ENCODE measurements at places on chromosomes 1 and 21.

GRCh38 chr1:10509809-10510509 lies 35.2 kb downstream of the PEX14 start:
- DNase-seq: no peak

GRCh38 chr21:41601573-41602368 lies 93.8 kb upstream of the TMPRSS2 start:
- no peak for DNase-seq

- no peak for DNase-seq
These were observed 45.5 kb downstream of the OLFML2B start for GRCh38 chr1:161978011-161978790.

- no peak for DNase-seq
These were observed 42.0 kb upstream of the LDLRAP1 start for GRCh38 chr1:25501235-25502058.

- DNase-seq: peak; percentile 4
These were observed 169.0 kb downstream of the AGBL4 start for GRCh38 chr1:49854741-49855140.

- DNase-seq: no peak
These were observed 33.4 kb downstream of the INKA2 start for GRCh38 chr1:111705841-111706240.

- DNase-seq: no peak
These were observed 30.0 kb downstream of the PRKACB start for GRCh38 chr1:84174051-84174556.
